Stimulated activated CD4-positive, alpha-beta T cell treated with anti-CD3 and anti-CD28 coated beads, Interleukin-1b, Interleukin-23, amount 100 ng/mL, for 4 hours (primary cell): ENCODE measurements at places on chromosomes 2 and 18.

DNA sequence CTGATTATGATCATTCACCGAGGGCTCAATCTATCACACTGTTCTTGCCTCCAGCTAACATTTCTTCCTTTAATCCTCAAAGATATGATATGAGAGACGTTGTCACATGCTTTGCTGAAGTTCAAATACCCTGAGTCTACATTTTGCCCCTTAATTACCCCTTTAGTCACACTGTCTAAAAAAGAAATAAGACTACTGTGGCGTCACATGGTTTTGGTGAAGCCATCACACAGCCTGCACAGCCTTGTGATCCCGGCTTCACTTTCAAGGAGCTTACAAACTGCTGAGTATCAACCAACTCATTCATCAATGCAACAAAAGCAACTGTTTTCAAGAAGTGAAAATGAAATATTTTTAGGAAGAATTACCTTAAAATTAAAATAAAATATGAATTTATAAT lies 31.9 kb upstream of the SOCS6 start:
- DNase-seq, result no peak

DNA sequence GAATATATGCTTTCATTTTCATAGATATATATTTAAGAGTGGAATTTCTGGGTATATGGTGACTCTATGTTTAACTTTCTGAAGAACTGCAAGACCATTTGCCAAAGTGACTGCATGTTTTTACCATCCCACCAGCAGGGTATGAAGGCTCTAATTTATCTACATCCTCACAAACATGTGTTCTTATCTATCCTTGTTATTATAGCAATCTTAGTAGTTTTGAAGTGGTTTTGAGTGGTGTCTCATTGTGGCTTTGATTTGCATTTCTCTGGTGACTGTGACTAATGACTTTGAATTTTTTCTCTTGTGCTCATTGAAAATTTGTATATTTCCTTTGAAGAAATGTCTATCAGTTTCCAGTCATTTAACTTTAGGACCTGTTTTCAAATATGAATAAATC lies 310.2 kb upstream of the NRP2 start:
- DNase-seq, result no peak

GRCh38 chr2:164725542-164725941 lies 104.3 kb upstream of the GRB14 start:
- no peak for DNase-seq

GRCh38 chr2:237270520-237270919 lies 143.4 kb downstream of the COL6A3 start:
- DNase-seq, result no peak

DNA sequence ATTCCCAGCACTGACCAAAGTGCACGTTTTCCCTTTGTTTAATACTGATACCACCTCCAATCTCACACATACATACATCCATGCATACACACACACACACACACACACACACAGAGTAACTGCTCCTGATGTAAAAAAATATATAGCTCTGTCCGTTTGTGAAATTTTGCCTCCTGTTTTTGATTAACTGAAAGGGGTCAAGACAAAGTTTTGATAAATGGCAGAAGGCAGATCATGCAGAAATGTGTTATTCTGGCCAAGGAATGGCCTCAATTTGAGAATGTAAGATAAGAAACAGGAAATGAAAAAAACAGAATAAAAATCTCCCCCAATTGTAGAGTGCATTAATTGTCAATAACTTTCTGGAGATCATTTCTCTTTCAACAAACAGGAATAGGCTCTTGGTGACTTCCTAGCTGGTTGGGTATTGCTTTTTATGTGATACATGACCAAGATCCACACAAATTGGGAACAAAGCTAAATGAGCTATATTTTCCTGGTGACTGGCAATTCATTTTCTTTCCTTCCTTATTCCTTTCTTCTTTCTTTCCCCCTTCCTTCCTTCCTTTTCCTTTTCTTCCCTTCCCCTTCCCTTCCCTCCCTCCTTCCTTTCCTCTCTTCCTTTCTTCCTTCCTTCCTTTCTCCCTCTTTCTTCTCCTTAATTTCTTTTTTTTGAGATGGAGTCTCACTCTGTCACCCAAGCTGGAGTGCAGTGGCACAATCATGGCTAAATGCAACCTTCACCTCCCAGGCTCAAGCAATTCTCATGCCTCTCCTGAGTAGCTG lies 88.9 kb upstream of the PMAIP1 start:
- no peak for DNase-seq

- no peak for DNase-seq
Measured at GRCh38 chr2:172919732-172920131, 155.9 kb upstream of the MAP3K20 start.

DNA sequence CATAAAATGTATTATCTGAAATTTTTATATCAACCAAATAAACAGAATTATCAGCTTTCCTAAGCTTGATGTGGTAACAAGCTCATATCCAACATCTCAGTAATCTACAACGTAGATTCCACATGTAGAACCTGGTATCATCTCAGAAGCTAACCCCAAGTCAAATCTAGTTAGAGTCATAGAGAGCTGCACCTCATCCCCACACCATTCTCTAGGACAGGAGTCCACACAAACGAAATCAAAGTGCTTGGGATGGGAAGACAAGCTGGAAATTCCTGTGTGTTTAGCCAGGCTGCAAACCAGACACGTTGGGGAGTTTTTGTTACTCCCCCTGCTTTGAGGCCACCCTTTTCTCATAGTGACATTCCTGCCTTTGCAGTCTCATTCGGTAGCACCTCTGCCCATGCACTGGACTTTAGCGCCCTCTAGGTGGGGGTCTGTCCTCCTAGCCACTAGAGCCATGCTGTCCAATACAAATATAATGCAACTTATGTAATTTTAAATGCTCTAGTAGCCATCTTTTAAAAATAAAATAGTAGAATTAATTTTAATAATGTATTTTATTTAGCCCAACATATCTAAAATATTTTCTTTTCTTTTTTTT lies 28.1 kb upstream of the SATB2 start:
- DNase-seq, result no peak

DNA sequence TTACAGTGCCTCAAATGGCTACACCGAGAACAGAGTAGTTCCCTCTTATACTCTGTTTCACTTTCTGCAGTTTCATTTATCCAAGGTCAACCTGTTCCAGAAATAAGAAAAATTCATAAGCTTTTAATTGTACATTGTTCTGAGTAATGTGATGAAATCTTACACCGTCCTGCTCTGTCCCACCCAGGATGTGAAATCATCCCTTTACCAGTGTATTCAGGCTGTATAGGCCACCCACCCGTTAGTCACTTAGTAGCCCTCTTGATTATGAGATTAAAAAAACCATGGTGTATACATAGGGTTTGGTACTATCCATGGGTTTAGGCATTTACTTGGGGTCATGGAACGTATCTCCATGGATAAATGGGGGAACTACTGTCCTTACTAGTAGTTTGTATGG lies 29.8 kb downstream of the STARD6 start:
- DNase-seq, result no peak
